Activated T-cell treated with anti-CD3 and anti-CD28 coated beads, Interleukin-2, amount 50 U/mL, for 1 hour (primary cell): ENCODE measurements at places on chromosomes 7 and 10.

GRCh38 chr7:3415861-3416312 is 114.8 kb downstream of the SDK1 start:
- DNase-seq: no peak

GRCh38 chr10:49001402-49001801 is 61.8 kb upstream of the LRRC18 start:
- DNase-seq: no peak

GRCh38 chr10:21572578-21572977 is 38.5 kb downstream of the MLLT10 start:
- DNase-seq: no peak

DNA sequence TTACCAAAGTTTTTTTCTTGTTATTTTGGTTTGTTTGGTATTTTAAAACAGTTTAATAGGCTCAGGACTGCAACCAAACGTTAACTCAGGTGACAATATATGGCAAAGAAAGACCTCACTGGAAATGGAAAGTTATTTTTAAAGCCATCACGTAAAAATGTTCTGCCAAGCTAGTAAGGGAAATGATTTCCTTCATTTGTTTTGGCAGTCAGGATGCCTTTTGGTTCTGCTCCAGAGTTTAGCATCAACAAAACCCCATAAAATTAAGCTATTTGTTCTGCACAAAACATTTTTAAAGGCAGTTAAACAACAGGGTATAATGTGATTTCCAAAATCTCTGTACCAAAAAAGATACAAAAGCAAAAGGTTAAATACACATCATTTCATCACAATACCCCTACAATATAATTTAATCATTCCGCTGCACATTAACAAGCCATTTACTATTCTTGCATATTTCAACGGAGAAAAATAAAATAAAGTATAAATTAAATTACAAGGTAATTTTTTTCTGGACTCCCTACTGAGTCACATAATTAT is 172.4 kb downstream of the SEMA3E start:
- DNase-seq: no peak

- DNase-seq: no peak
Observed at GRCh38 chr10:58189269-58189668, 78.4 kb downstream of the IPMK start.

DNA sequence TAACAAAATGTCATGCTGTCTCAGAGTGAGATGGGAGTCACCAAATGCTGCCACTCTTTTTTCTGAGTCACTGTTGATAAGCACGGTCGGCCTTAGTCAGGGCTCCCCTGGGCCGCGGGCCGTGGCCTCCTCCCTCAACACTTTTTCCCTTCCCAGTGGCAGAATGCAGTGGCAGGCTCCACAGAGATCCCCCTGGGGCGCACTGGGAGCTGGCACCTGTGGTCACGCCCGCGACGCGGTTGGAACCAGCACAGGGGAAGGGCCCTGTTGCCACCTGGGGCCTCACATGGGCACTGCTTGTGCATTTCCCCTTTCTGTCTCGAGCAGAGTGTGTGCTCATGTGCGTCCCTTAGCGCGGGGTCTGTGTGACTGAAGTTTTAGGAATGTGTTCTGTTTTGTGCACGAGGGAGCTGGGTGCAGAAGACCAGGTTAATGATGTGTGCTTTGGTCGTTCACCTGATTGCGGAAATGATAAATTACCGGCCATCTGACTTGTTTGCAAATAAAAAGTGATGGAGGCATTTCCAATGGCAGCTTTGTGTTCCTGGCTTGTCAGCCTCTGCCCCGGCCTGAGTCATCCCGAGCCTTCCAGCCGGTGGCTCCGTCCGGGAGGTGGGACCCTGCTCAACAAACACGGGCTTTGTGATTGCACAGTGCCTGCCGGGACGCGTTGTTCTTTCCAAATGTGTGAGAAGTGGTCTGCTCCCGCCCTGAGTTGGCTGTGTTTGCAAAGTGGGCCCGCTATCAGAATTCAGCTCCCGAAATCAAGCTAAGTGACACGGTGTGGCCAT is 100.7 kb downstream of the NKX6-2 start:
- no peak for DNase-seq

DNA sequence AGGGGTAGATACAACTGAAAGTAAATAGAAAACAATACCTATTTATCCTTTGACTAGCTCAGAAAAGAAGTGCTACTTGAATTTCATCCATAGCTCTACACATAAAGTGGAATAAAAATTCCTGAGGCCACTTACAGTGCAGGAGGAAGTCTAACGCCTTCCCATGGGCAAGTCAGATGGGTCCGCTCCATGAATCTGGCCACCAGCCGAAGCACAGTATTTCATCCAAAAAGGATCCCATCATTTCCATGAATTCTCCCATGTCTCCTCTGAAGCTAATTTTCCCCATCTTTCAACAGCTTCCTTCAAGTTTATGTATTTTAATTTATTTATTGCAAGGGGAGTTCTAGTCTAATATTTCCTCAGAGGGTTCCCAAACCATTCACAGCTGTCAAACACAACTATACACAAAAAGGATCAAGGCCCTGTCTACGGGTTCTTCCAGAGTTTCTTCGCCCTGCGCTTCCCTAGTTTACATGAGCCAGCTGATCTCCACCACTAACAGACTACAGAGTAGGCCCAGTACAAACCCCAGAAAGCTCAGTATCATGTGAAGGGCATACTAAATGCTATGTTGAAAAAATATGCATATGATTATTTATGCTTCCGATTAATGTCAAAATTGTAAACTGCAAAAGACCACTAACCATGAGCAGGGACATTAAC is 184.7 kb downstream of the DOCK4 start:
- DNase-seq: no peak

DNA sequence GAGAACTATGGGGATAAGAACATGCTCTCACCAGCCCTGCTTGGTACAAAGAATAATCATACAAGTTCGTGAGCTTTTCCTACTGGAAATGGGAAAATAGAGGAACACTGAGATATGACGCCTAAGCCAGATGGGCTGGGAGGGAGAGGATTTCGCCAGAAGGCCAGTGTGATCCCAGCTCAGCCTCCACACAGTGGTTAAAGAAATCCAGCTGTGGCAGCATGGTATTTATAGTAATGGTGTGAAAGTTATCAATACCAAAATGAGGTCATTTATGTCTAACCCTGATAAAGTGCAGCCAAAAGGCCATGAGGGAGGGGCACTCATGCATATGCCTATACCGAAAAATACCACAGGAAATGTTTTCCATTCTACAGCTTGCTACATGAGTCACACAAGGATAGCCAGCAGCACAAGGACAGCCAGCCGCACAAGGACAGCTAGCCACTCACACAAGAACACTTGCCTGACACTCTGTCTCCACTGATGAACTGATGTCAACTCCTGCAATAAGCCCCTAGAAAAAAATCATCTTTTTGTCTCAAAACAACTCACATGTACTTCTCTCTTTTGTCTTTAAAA is 49.4 kb downstream of the FRMPD2 start:
- no peak for DNase-seq

- no peak for DNase-seq
Observed at GRCh38 chr7:117017702-117018266, 64.5 kb downstream of the ST7 start.

DNA sequence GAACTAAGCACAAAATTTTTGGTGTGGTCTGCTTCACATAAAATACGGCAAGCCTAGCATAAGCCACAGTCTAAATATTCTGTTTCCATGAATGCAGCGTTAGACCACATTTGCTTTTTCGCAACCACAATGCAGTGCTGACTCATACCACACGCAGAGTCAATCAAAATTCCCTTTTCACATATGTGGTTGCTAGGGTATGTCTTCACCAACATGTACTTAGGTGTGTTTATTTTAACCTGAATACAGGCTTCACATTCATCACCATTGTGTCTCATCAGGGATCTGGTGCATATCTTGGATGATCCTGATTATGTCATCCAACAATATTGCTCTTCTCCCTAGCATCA is 90.8 kb downstream of the CHN2 start:
- DNase-seq: no peak

GRCh38 chr10:91536111-91536510 is 96.8 kb downstream of the PPP1R3C start:
- no peak for DNase-seq

DNA sequence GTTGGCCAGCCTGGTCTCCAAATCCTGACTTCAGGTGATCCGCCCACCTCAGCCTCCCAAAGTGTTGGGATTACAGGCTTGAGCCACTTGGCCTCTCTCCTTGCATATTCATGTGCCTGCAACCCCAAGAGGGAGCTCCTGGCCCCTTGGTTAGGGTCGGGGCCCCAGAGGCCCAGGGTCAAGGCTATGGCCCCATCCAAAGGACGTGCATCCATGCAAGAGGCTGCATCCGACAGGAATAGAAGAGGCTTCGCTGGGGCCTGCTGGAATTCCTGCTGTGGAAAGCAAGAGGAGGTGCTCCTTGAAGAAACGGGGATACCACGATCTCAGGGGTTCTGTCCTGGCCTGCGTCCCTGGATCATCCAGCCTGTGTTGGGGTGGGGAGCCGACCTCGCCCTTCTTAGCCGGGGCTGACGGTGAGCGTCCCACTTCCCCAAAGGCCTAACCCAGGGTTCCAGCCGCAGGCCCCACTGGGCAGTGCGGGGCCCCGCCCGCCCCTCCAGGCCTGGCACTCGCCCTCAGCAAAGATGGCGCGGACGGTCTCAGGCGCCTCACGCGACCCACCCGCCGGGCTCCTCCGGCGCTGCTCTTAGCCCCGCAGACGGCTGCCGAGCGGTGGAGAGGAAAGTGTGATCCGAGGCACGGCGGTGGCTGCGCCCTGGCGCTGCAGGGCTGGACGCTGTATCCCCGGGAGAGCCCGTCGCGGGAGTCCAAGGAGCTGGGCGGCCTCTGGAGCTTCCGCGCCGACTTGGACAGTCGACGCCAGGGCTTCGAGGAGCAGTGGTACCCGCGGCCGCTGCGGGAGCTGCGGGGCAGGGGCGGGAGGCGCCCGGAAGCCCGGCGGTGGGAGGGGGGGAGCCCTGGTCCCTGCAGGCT is 54.7 kb downstream of the ZNF727 start:
- no peak for DNase-seq

DNA sequence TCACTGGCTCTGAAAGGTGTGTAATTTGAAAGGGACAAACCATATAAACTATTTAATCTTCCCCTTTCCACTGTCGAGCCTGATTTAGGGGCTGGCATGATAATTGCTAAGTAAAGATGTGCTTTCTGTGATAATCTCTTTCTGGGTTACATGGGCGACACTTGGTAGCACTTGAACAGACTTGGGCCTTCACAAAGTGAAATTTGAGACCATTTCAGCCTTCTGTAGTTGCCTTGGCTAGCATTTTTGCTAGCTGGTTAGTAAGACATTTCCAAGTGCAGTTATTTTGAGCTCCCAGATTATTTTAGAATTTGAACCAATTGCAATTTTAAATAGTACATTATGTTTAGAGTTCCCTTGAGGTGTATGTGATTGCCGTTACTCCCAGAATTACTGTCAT is 432.7 kb upstream of the GALNT17 start:
- DNase-seq: no peak

GRCh38 chr7:104643587-104644217 is 315.3 kb downstream of the LHFPL3 start:
- DNase-seq: no peak

- no peak for DNase-seq
Observed at GRCh38 chr10:37269554-37270256, 144.3 kb downstream of the ANKRD30A start.

- DNase-seq: no peak
Observed at GRCh38 chr7:70674571-70675010, 457.4 kb upstream of the GALNT17 start.

DNA sequence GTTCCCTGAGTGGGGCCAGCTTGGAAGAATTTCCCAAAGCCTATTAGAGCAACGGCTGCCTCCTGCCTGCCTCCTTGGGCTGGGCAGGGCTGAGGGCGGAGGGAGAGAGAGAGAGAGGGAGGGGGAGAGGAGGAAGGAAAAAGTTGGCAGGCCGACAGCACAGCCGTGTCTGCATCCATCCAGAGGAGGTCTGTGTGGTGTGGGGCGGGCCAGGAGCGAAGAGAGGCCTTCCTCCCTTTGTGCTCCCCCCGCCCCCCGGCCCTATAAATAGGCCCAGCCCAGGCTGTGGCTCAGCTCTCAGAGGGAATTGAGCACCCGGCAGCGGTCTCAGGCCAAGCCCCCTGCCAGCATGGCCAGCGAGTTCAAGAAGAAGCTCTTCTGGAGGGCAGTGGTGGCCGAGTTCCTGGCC is at the start of gene AQP1:
AQP1 (plus strand) TSS at position 293 of the 409 bp plus-strand sequence; CDS start at position 350, 57 bp downstream.
- DNase-seq: no peak

GRCh38 chr10:54064215-54064614 is 736.8 kb downstream of the PCDH15 start:
- DNase-seq: no peak

DNA sequence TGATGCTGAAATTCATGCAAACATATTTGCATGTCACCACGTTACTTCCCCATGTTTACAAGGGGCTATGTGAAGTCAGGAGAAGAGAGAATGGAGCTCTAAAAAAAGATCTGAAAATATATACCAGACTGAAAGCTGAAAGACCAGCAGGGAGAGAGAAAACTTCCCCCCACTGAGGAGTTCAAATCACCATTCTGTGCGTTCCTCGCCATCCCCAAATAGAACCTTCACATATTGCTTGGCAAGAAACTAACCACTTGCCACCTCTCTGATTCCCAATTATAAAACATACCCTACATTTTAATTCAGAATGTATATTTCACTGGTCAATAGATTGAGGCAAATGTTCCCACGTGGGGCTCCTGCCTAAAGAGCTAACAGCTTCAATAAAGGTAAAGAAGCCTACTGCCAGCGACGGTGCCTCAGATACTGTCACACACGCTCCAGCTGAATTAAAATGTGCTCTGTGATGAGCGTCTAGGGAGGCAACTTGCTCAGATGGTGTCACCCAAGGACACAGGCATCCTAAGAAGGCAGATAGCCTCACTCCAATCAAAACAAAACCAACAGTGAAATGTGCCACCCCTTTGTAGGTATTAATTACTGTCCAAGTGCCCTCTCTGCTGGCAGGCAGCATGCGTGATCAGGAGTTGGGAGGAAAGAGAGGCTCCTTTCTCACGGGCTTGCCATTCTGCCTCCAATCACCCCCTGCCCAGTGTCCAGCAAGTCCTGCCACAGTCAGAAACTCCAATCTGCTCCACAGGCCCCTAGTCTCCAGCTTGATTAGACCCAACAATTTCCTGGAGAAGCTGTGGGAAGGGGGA is 298.2 kb downstream of the GRID1 start:
- no peak for DNase-seq

GRCh38 chr10:78348411-78349164 is 314.9 kb downstream of the RPS24 start:
- no peak for DNase-seq

- no peak for DNase-seq
Observed at GRCh38 chr7:112575864-112576263, 95.1 kb downstream of the LSMEM1 start.

DNA sequence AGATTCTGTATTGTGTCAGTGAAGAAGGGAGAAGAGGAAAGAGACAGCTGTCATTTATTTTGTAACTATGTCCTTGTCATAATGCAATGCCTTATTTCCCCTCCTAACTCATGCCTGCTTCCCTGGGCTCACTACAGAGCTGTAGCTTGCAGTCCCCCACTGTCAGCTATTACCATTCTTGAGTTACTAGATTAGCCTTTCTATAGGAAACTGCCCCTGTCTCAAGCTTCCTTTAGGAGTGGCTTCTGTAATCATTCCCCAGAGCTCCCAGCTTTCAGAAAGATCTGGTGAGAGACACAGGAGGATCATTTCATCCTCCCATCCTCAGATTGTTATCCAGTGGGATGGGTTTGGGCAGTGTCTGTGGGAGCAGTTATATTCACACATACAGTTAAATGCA is 32.4 kb upstream of the SMKR1 start:
- no peak for DNase-seq

- DNase-seq: no peak
Observed at GRCh38 chr7:4175346-4175973, 506.6 kb upstream of the FOXK1 start.

- DNase-seq: no peak
Observed at GRCh38 chr10:19283786-19284185, 235.2 kb downstream of the MALRD1 start.

- no peak for DNase-seq
Observed at GRCh38 chr7:53806119-53806518, 736.1 kb upstream of the VSTM2A start.
